ENCODE measurements at places on chromosomes 16 and 17.

DNA sequence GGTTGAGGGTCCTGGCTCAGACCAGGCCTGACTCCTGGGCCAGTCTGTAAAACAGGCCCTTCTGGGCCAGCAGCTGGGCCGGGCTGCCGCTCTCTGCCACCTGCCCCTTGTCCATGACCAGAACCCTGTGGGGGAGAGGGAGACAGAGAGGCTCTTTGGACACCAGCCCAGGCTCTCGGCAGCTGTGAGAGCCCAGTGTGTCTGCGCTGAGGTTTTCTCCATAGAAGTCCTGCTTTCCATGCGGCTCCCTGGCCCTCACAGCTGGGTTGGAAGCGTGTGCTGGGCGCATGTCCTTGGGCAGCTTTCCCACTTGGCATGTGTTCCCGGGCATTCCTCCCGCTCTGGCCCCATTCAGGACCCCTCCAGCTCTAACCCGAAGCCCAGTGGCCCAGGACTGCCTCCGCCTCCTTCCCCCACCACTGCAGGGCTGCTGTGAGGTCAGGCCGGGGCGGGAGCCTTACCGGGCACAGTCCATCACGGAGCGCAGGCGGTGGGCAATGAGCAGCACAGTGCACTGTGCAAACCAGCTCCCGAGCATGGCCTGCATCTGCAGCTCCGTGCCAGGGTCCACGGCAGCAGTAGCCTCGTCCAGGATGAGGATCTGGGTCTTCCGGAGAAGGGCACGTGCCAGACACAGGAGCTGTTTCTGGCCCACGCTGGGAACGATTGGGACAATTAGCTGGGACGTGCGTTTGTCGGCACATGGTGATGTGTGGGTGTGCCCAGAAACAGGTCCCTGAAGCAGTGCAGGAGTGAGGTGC is 73.0 kb downstream of the ABCC6 start:
- DNase-seq = no peak

DNA sequence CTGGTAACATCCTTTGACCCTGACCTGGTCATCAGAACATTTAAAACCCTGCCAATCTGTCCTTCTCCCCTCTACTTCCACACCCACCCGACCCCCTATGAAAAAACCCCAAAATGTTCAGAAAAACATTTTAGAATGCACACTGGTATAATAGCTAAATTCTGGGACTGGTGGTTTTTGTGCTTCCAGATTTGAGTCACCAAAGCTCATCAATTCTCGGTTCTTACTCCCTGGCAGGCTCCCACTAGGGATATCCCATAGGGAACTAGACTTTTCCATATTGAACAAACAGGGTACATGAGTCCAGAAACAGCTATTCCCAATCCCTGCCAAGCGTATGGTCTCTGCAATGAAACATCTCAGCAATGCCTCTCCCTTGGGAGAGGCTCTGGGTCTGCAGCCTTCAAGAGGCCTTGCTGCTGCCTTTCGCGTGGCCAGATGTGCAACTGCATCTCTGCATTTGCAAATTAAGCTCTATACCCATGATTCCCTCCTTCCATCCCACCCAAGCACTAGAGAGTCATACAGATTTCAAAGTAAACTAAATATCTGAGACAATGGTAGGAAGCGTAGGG is 67.7 kb downstream of the SMG6 start:
- no peak for DNase-seq

GRCh38 chr16:57590654-57591085 is 37.8 kb upstream of the ADGRG1 start:
- DNase-seq = no peak

DNA sequence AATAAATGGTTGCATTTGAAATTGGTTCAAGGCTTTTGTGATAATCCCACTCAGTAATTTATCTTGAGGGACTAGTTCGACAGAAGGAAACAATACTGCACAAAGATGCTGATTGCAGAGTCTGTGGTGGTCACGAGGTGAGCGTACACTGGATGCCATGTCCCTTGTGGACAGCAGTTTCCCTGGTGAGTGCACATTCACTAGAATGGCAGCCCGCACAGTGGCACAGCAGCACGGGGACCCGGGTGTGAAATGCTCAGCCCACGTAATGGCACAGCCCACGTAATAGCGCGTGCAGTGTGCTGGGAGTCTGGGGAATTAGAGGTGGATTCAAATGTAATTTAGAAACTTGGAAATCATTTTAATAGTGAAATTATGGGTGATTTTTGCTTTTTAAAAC is 154.0 kb downstream of the LGALS9B start:
- no peak for DNase-seq

GRCh38 chr17:73747221-73748002 is 103.2 kb upstream of the SDK2 start:
- DNase-seq = no peak

DNA sequence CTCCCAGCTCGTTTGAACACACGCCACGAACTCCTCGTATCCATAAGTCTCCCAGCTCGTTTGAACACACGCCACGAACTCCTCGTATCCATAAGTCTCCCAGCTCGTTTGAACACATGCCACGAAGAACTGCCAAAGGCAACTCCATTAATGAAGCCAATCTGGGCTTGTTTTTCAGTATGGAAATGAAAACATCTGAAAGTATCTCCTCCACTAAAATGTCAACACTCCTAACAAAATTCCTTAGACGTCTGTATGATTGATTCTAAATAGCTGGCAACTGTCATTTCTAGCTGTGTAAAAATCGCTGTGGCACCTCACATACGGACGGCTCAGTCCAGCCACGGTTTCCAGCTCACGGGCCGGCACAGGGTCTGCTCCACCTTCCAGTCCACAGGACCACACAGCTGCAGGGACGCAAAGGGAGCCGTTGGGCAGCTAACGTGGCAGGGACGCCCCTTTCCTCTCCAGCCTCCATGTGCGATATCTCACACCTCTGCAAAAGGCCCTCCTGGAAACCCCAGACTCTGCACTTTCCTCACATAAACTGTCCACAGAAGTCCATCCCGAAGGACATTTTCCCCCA is 67.1 kb upstream of the METRNL start:
- no peak for DNase-seq

- DNase-seq = no peak
Observed at GRCh38 chr16:88639231-88640038, 1.1 kb downstream of the IL17C start.

- DNase-seq = no peak
Observed at GRCh38 chr17:56144223-56144622, 9.1 kb upstream of the ANKFN1 start.

- DNase-seq = no peak
Observed at GRCh38 chr16:30748634-30749445, 615 bp downstream of the PHKG2 start.

- no peak for DNase-seq
Observed at GRCh38 chr17:7932483-7932891, 481 bp downstream of the CNTROB start.

DNA sequence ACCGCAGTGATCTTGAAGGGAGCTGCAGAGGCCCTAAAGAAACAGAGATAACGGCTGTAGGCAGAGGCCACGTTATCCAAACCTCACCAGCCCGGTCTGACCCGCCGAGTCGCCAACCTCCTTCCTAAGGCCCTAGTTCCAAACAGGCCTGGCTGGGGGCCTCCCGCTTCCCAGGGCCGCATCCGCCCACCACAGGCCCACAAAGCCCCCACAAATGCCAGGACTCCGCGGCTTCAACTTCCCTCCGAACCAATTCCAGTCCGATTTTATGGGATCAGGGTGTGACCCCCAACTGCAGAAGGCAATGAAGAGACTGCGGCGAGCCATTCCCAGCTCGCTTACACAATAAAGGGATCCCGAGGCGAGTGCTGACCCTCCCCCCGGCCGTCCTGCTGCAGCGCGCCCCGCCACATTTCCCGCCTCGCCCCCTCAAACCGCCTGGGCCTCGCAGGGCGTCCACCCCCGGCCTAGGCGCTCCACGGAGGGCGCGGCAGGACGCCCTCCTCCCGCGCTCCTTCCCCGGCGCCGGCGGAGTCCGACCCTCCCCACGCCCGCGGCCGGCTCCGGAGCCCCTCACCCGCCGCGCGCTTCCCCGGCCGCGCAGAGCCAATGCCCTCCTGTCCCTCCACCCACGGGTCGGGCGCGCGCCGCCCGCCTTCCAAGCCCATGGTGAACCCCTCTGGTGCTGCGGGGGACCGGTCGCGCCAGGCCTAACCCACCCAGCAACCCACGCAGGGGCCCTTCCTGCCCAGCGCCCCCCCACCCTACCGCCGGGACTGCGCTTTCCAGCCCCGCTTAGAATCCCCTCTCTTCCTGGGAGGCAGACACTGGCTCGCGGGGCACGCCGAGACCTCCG is 926 bp downstream of the MYH10 start:
- no peak for DNase-seq

GRCh38 chr17:65925606-65926307 is 266.2 kb downstream of the CEP112 start:
- DNase-seq = no peak

GRCh38 chr17:63381101-63381729 is 64.9 kb downstream of the CYB561 start:
- no peak for DNase-seq

- DNase-seq = no peak
Observed at GRCh38 chr17:68662037-68662432, 60.9 kb upstream of the FAM20A start.
